Activated T-cell treated with anti-CD3 and anti-CD28 coated beads, Interleukin-2, amount 50 U/mL, for 72 hours (primary cell): ENCODE measurements at places on chromosomes 5 and 9. TPM values are rescaled to one million over a fixed set of nuclear protein-coding genes. Genes with fewer than 3 reads are reported as not detected.

Gene OSMR
- total RNA-seq = 0.10 TPM

Gene PPP3R2
- not detected for total RNA-seq

DNA sequence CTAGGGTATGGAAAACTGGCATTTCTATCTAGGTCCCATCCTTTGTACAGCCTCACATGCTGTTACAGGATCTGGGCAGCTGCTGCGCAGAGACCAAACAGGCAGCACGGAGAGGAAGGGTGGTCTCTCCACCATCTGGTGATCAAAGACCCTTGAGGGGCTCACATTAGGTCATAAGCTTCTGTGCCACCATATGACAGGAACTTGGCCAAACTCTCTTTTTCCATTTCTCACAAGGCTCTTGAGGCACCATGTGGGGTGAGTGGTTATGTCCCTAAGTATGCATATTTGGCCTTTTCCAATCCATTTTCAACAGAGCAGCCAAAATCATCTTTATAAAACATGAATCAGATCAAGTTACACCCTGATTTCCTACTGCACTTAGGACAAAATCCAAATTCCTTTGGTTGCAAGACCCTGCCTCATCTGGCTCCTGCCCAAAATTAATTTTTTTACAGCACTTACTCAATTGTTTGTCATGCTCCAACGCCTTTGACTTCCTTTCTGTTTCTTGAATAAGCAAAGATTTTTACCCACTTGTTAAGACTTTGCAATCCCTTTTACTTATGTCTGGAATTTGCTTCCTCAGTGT lies 730.0 kb downstream of the MAT2B start:
- no peaks in the 10 kb centered on the region for H3K36me3 ChIP-seq
- H3K27ac ChIP-seq = no peak overlapping the region
- H3K27me3 ChIP-seq = no peaks in the 10 kb centered on the region
- no peak overlapping the region for H3K4me3 ChIP-seq

DNA sequence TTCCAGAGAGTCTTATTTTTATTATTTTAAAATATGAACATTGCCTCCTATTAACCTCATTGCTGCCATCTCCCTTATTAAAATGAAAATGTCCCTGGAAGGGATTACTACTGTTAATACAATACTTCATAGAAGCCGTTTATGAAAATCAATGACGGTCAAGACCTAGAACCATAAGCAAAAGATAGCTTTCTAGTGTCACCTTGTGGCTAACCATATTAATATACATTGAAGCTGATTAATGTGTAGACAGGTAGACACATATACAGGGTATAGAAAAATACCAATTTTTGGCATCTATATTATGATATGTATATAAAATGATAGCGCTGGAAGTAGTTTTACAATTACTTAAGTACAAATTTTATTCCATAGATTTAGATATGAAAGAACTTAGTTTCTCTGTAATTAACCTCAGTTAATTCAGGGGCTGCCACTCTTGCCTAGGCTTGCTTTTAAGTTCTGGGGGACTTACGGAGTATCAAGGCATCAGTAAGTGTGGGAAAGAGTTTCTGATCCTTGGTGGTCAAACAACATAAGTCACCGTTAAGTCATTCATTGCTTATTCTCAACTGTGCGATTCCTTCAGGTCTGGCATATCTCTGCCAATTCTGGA lies 2.5 kb upstream of the YTHDC2 start:
- peaks cover 3% of the 10 kb centered on the region for H3K36me3 ChIP-seq
- peaks cover 33% of the 10 kb centered on the region for H3K27me3 ChIP-seq
- no peak for DNase-seq
- H3K4me1 ChIP-seq = peaks cover 18% of the 10 kb centered on the region

GRCh38 chr9:128705051-128705965 lies 3.0 kb downstream of the PKN3 start:
- H3K27me3 ChIP-seq = no peaks in the 10 kb centered on the region
- H3K4me3 ChIP-seq = no peak overlapping the region
- H3K27ac ChIP-seq = no peak overlapping the region
- H3K36me3 ChIP-seq = no peaks in the 10 kb centered on the region
- peaks cover 17% of the 10 kb centered on the region for H3K4me1 ChIP-seq

GRCh38 chr5:103305809-103306208 lies 47.2 kb downstream of the MACIR start:
- H3K36me3 ChIP-seq = no peaks in the 10 kb centered on the region
- H3K27ac ChIP-seq = no peak overlapping the region
- peaks cover 12% of the 10 kb centered on the region for H3K27me3 ChIP-seq
- no peak overlapping the region for H3K4me3 ChIP-seq
- DNase-seq = no peak
